ENCODE measurements at places on chromosomes 2 and 18. TPM values are rescaled to one million over a fixed set of nuclear protein-coding genes. Genes with fewer than 3 reads are reported as not detected.

The FAM237A gene
- not detected for total RNA-seq

The CNRIP1 gene
- 5.8 TPM for total RNA-seq

The THADA gene
- 43.9 TPM for total RNA-seq

The GEN1 gene
- 31.9 TPM for total RNA-seq

The PROM2 gene
- total RNA-seq, result 2.4 TPM

The MRPL53 gene
- 46.0 TPM for total RNA-seq

The REG1A gene
- not detected for total RNA-seq

The HOXD12 gene
- not detected for total RNA-seq

The HOXD4 gene
- total RNA-seq, result 13.3 TPM

The CBLN2 gene
- 1.8 TPM for total RNA-seq

The IL1A gene
- total RNA-seq, result 21.4 TPM

The ASIC4 gene
- total RNA-seq, result 2.0 TPM

The GYPC gene
- 9.9 TPM for total RNA-seq

GRCh38 chr2:160309585-160309984, 109.5 kb upstream of the ITGB6 start:
- no peak for DNase-seq

GRCh38 chr2:219384083-219384713, 3.5 kb downstream of the DNPEP start:
- no peak for DNase-seq

GRCh38 chr18:10804126-10804525, 278.3 kb downstream of the NAPG start:
- no peak for DNase-seq

DNA sequence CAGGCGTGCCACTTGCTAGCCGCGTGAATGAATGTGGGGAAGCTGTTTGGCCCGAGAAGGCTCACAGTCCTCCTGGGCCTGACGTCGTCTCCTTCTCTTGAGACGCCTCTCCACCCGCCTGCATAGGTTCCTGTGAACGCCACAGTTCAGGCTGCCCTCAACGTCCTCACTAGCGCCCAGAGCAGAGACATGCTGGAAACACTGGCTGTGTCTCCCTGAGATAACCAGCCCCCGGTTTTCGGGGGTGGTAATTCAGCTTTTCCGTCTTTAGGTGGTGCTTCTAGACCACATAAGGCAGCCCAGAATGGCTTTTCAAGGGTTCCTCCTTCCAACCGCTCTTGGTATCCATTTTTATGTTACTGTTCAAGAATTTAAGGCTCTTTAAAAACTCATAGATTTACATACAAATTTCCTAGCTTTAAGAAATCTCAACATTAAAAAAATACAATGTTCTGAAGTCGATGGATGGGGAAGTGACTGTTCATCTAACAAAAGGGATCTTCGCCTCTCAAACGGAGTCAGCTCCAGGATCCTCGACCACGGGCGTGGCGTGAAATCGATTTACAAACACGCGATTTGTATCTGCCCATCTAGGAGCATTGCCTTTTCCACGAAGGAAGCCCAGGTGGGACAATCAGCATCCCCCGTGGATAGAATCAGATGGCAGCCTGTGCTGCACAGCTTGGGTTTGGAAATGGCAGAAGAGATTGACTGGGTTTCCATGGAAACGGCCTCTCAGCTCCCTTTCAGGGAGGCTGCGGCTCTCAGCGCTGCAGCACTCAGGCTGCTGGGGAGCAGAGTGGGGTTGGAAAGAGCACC, 110.6 kb upstream of the PXDN start:
- DNase-seq, result peak; percentile 33

DNA sequence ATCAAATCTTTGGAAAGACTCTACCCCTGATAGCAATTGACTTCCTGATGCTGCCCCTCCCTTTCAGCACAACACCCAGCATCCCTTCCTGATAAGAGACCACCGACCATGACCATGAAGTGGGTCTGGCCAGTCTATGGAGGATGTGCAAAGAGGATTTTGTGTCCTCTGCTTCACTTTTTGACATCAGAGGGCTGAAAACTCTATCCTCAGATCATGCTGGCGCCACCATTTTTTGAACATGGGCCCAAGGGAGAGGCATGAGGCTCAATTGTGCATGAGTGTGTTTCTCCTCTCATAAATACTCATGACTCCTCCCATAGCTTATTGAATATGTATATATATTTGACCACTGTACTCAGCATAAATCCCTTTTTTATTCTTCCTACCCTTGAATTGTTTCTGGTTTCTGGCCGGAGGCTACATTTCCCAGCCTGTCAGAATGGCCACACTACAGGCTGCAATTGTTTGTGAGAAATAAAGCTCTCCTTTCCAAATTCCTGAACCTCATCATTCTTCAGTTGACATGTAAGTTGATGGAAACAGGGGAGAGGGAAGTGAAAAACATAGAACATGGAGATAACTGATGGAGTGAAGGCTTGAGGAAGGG, 314.1 kb downstream of the MYCN start:
- DNase-seq, result no peak

GRCh38 chr2:28615706-28616105, 119.8 kb downstream of the PLB1 start:
- no peak for DNase-seq

GRCh38 chr2:9753665-9754531, 89.4 kb upstream of the TAF1B start:
- DNase-seq, result no peak

DNA sequence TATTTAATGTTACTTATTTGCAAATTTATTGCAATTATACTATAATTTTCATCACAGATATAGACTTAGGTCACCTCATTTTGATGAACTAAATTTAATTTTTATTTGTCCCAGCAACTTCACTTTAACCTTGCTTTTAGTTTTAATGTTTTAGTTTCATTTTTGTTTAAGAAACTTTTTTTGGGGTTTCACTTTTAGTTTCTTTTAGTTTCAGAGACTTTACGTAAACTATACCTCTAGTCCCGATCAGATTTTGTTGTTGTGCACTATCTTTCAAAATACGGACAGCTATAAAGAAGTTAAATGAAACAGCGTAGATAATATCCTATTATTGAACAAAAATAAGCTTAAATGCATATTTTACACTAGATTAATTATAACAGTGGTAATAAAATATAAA, 460.5 kb downstream of the ERBB4 start:
- DNase-seq, result no peak

DNA sequence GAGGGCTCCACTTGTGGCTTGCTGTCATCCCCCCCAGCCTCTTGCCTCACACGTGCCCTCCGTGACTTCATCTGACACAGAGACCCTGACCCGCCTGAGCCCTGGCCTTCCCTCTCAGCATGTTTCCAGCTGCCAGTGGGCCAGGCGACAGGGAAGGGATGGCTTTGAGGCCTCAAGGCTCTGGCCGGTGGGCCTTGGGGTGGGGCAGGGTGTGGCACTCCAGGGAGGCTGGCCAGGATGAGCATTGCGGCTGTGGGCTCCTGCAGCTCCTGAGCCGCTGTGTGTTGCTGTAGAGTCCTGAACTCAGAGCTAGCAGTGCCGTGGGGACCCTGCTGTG, 85.0 kb downstream of the TFCP2L1 start:
- DNase-seq, result no peak

DNA sequence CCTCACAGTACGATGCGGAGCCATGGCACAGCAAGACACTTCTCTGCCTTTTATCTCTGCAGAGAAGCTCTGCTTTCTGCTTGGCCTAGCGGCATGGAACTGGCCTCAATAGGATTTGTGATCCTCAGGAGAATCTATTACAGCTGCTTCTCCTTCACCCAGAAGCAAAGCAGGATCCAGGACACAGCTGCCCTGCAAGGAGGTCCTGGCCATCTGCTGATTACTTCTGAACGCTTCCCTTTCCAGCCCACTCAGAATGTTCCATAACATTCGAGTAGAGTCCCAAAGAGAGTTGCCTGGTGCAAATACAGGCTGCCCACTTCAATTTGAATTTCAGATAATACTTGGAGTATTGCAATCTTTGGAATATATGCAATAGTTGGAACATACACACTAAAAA, 29.2 kb upstream of the KCNS3 start:
- DNase-seq, result no peak

- no peak for DNase-seq
Observed at GRCh38 chr2:182496596-182496995, 69.8 kb upstream of the PDE1A start.

- no peak for DNase-seq
Observed at GRCh38 chr2:182088681-182089320, 103.1 kb downstream of the PPP1R1C start.
